ENCODE measurements at places on chromosomes 16 and 17.

DNA sequence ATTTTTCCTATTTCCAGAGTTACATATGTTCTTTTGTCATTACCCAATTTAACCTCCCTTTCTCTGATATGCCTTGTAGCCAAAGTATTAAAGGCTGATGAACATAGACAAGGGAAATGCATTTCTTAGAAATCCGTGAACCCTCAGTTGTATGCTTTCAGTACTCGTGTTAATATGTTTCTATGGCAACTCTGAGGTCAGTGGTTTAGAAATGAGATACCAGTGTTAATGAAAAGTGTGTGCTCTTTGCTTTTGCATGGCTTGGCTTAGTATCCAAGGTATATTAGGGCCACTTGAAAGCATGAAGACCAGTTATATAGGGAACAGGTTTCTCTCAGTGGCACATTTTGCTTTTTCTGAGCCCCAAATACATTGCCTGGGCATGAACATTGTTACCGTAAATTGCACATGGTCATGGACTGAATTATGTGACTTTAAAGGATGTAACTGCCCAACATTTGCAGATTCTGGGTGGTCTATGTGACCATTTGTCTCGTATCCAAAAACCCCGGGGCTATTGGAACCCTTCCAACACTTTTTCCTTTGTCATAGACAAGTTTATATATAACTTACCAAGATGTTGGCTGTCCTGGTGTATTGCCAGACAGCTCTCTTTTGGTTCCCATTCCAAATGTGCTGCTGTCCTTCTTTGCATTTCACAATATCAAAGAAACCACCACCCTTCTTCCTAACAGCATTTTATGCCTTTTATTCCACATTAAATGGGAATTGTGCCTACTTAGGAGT lies 17.5 kb downstream of the ABHD15 start:
- DNase-seq, result no peak

- no peak for DNase-seq
Observed at GRCh38 chr17:57478478-57479250, 222.3 kb downstream of the MSI2 start.

- DNase-seq, result no peak
Observed at GRCh38 chr17:725746-726145, 6.7 kb upstream of the TLCD3A start.

DNA sequence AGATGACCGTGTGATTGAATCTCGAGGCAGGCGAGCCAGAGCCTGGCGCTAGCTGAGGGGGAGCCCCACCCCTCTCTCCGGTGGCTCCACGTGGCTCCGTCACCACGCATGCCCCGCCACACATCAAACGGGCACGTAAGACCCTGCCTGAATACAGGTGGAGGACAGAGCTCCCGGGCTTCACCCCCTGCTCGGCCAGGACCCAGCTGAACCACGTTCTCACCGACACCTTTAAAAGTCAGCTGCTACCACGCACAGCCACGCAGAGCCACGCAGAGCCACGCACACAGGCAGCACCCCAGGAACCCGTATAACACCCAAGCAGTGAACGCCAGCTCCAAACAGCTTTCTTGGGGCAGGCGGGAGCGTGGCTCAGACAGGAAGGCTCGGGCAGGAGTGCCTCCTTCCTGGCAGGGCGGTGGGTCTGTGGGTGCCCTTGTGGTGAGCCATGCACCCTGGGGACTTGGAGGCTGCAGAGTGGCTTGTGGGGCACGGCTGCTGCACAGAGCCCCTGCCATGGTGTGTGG lies 4.4 kb downstream of the TMEM204 start:
- no peak for DNase-seq

DNA sequence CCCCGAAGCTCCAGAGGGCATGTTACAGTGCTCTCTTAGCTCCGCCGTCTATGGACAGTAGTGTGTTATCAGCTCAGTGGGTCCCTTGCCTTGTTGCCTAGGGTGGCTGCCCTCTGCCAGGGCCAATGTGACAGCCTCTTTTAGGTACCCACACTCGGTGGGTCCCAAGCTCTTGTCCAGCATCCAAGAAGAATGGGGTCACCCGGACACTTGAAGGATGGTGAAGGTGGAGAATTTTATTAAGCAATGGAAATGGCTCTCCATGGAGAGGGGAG lies 57.0 kb downstream of the RNF213 start:
- DNase-seq, result no peak

- no peak for DNase-seq
Observed at GRCh38 chr17:68892658-68893057, 62.5 kb downstream of the ABCA8 start.

DNA sequence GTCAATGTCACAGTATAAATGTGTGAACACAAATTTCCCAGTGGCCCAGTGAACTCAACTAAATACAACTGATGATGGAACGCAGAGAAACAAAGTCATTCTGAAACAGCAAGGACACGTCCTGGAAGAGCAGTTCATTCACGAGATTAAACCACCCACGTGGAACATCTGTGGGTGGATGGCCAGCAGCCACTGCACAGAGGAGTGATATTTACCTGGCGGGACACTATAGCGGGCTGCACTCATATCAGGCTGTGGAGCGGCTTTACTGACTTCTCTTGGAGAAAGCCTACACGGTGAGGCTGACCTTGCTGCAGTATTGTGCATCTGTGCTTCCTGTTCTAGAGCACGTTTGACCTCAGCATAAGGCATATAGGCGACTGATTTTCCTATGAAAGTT lies 87.3 kb downstream of the TTC19 start:
- DNase-seq, result no peak

DNA sequence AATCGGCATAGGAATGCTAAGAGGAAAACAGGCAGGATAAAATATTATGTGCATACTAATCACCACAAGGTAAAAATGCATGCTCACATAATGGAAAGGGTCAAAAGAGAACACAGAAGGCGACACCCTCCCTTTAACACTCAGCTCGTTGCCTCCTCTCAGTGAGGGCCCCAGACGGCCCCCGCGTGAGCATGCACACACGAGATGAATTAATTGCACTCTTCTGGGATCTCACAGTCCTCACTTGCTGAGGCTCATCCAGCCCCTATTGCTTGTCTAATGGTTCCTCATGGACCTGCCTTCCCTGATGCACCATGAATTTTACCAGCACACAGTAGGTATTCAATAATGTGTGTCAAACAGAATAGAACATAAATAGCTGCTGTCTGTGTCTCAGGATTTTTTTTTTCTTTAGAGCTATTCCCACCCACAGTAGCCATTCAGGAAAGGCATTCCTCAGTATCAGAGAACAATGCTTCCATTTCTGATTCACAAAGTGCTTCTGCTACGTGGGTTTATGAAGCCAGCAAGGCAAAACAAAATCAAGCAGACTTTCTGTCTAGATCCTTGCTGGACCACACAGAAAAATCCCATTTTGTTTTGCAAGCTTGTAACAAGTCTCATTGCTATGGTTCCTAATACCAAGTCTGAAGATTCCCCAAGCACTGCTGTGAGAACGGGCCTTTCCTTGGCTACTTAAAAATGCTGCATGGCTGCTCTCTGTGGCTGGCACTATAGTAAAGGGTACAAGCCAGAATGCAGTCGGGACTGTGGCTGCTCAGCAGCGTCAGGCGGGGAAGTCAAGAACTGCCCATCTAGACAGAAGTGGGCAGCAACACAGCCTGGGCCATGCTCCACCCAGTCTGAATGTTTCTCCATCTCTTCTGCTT lies 43.6 kb downstream of the TOM1L2 start:
- DNase-seq, result no peak
